HCT116 (cell line): ENCODE measurements at places on chromosomes 2 and 18.

DNA sequence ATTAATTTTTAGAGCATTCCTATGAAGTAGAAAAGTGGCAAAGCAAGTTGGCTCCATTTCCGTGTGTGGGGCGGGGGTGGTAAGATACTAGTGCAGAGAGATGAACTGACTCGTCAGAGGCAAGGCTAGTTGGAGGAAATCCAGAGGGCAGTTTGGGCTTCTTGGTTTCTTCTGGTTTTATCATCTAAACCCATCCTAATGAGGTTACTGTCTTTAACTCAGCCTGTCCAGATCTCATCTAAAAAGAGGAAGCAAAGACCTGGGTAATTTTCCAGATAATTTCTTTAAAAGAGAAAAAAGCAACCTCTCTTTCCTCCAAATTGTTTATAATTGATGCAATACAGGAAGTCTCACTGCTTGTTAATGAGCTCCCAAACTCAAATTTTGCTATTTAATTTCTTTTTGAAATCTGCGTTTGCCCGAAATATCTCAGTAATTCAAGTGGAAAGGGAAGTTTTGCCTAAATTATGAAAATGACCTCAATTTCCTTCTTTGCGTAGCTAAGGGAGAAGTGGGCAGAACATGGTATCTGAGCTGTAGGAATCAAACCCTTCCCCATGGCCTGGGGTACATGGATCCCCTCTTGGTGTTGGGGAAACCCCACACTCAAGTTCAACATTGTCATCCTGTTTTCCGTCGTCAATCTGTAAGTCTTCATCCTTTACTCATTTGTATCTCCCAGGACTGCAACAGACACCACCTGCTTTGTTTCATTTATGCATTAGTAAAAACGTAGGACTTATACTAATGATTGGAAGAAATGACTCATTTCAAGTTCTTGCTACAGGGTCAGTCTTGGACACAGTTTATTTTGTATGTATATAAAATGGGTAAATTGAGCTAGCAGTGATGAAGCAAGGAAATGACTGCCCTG, 89.1 kb upstream of the KLF7 start:
- DNase-seq: no peak

- no peak for DNase-seq
Observed at GRCh38 chr2:135962366-135963123, 22.9 kb downstream of the DARS1 start.

GRCh38 chr2:85889627-85890281, 964 bp upstream of the ST3GAL5 start:
- no peak for DNase-seq

DNA sequence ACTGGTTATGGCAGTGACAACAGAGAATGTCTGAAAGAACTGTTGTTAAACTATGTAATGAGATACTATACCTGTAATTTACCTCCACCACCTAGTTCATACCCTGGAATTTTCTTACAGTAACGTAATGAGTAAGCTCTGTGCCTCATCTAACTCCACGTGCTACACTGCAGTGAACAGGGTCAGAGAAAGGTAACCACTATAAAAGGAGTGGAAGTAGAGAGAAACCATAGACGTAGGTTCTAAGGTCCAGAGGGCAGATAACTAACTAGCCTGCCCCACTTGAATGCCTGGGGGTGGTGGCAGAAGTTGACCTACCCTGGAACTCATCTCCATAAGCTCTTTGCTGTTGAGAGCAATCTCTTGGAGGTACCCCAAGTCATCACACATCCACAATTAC, 32.0 kb upstream of the B4GALT6 start:
- no peak for DNase-seq

GRCh38 chr18:56248610-56249235, 389.7 kb downstream of the TXNL1 start:
- no peak for DNase-seq

DNA sequence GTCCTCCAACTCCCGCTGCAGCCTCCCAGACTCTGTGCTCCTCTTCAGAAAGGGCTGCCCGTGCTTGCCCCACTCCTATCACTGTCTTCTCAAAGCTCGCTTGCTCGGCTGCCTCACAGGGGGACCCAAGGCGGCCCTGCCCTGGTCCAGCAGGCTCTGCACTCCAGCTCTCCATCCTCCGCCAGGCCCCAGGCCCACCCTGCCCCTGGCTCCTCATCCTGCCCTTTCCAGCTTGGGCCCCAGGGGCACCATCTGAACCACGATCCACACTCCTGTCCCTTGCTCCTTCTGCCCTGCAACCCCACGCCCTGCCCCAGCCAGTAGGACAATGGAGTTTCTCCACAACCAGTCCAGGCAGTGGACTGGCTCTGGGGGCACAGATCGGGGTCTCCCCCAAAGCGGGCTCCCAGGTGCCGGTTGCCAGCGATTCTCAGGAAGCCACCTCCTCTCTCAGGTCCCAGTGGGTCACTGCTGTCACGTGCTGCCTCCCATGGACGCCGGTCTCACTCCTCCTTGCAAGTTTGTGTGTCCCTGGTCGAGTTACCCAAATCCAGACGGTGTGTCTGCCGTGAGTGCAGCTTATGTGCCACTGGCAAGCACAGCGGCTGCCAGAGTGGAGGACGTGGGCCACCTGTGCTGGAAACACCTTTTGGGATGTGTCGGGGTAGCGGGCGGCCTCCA, 238.5 kb downstream of the HDAC4 start:
- no peak for DNase-seq

- no peak for DNase-seq
Observed at GRCh38 chr2:105057005-105057404, 19.1 kb downstream of the MRPS9 start.

GRCh38 chr2:124877141-124877577, 852.1 kb downstream of the CNTNAP5 start:
- DNase-seq: no peak

DNA sequence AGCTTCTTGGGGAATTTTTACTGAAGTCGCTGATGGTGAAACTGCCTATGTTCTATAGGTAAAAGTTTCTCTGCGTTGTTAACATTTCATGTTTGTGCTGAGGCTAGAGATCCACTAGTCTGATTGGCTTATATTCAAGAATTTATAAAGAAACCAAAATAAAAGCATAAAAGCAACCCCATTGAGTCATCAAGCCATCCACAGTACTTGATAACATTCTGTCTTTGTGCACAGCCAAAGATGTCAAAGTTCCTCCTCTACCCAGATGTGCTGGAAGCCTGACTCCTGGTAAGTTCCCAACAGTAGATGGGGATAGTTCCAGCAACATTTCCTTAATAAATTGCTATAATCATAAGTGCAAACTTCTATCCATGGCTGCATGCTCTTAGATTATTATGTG, 107.8 kb downstream of the TANC1 start:
- no peak for DNase-seq

DNA sequence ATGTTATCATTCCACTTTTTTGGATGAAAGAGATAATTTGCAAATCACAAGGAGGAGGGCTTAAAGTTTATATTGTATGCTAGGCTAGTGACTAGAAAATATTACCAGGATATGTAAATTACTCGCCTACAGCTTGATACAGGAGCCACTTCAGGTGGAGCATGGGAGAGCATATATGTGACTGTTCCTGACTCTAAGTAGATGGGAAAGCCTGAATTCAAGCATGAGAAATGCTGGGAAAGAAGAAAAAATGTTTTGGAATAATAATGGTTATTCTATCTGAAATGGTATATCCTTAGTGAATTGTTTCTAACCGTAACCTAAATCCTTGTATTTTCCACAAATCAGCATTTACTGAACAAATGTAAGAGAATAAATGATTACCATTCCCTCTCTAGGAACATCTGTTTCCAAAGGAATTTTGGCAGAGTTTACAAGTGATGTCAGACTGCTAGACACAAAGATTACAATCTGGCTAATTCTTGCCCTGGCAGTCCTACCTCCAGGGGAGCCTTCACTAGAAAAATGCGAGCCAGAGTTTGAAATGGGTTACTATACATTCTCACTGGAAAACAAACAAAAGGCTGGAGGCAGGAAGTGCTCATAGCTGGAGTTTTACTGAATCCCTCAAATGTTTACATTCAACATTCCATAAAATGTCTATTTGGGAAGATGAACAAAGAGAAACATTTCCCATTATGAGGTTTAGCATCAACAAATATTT, 129.4 kb upstream of the MAPRE2 start:
- no peak for DNase-seq

DNA sequence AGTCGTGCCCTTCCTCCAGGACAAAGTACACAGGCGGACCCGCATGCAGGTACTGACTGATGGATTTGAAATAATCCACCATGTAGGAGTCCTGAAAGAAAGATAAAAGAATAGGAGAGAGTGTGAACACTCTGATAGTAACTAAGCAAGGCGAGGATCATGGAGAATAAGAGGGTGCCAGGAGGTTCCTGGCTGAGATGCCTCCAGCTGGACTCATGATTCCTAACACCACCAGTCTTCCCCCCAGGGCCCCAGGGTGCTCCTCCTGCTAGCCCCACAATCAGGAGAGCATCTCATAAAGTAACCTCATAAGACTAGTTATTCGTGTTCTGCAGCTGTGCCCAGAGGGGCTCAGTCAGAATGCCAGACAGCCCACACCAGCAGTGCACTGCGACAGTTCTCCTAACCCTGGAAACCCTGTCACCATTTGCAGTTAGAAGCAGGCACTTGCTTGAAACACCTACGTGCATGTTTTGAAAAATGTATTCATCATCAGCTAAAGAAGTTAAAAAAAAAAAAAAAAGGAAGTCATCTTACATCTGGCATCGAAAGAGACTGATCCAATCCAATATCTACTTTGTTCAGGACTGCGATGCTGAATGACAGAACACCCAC, 36.7 kb downstream of the RMC1 start:
- no peak for DNase-seq

DNA sequence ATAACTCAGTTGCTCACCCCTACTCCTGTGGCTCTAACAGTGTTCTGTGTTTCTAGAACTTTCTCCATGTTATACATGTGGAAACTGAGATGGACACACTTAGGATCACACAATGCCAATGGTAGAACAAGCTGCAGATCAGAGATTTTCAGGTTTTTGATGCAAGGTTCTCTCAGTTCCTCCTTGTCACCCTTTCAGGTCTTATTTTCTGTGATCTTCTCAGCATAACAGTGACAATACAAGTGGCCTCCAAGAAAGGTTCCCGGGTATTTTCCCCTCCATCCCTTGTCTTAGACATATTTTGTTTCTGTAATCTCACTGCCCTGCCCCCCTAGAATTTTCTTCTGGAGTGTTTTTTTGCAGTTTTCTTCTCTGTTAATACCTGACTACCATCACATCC, 6.2 kb upstream of the MGAT5 start:
- no peak for DNase-seq

DNA sequence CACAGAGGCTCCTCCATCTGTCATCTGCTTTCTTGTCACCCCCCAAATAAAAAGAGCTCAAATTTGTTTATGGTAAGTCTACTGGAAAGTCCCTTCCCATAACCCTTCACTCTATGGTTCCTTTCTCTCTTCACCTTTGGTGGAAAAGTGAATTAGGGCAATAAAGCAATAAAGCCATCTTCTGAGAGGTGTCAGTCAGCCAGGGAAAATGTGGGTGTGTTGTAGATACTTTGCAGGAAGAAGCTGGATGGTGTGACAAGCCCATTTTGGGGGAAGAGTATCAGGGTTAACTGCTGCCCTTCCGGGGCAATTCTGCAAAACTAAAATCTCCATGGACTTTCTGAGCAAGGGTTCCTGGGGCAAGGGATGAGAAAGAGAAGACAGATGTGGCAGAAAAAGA, 197.9 kb downstream of the SH3BP4 start:
- no peak for DNase-seq

GRCh38 chr2:118865106-118865505, 17.7 kb upstream of the EN1 start:
- peak; percentile 45 for DNase-seq
